Midbrain (tissue), 1 donor: ENCODE measurements at places on chromosomes 5 and 9.

GRCh38 chr5:36724467-36725332 is 118.3 kb downstream of the SLC1A3 start:
- DNase-seq, result peak; percentile 27

DNA sequence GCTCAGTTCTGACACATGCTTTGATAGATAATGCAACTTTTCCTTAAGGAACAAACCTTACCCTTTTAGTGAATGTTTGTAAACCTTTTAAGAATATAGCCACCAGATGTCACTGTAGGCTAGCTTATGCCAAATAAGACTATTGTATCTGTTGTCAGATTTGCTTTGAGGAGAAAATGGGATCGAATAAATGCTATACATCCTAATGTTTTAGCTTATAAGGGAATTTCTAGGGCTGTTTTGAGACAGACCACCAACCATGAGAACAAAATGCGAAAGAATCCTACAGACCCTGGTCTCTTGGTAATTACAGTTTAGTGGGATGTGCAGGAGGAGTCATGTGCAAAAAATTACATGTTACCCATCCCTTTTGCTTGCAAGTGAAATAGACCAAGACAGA is 127.6 kb upstream of the NMUR2 start:
- peak; percentile 76 for DNase-seq

- DNase-seq, result no peak
Observed at GRCh38 chr5:174344335-174344734, 298.8 kb downstream of the NSG2 start.

- DNase-seq, result no peak
Observed at GRCh38 chr5:141532726-141533125, 43.8 kb downstream of the PCDHGC5 start.

DNA sequence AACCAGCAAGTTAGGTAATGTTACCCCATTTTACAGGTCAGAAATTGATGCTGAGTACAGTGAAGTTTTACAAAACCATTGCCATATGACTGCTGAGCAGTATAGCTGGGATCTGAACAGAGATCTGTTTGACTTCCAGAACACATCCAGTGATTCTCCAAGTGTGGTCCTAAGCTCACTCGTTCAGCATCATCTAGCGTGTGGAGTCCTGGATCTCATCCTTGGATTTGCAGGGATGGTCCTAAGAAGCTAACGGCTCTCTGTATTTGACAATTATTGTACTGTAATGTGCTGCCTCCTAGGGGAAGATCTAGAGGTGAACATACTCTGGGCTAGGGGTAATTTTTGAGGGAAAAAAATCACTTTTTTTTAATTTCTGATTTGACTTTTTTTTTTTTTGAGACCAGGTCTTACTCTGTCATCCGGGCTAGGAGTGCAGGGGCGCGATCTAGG is 1.4 kb downstream of the SLC26A2 start:
- DNase-seq, result peak; percentile 12

DNA sequence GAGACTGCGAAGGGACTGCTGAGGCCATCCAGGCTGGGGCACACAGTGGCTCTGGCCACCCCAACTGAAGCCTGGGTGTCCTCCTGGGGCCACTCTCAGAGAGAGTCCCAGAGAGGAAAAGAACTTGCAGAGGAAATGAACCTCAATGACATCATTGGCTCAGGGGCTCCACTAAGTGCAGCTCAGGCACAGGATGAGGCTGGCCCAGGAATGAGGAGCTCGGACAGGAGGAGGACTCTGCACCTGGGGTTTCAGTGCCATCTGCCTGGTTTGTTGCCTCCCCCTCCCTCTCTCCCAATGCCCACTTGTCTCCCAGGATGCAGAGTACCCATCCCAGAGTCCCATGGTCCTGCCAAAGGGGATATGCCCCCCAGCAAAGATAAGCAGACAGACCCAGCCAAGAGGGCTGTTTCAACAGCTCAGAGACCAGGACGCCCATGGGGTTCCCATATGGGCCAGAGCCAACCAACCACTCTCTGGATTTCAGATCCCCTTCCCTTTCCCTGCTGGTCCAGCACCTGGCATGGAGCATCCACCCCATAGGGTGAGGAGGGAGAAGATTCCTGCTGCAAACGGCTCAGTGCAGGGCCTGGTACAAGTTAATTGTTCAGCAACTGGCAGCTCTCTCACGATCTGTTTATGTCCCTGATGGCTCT is 26.9 kb upstream of the OLFM1 start:
- no peak for DNase-seq

DNA sequence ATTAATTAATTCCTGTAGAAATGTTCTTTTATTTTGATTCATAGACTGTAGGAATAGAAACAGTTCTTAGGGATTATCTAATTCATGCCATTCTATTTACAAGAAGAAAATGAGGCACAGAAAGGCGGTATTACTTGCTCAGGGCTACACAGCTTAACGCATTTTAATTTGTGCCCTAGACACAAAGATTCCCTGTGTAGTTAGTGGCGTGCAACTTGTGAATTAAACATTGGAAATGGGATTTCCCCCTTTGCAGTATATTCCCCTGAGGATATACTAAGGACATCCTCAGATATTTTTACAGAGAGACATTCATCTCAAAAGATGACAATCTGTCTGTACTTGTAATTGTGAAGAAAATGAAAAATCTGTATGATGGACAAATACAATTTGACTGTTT is 108.1 kb downstream of the SGCD start:
- DNase-seq, result no peak

DNA sequence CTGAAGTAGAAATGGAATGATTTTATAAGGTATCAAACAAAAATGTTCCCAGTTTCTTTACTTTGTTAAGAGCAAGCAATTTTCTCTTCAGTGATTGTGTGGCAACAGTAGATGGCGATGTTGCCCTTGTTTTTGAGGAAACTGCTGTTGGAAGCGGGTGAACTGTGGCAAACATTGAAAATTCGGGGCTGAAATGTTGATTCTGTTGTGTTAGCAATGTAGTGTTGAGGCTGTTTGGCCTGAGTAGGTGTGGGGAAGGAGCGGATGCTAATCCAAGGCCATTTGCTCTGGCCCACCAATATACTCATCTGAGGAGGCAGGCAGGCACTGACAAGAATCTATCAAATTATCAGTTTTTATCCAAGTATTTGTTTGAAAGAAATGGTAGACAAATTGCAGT is 129.8 kb downstream of the SLC12A2 start:
- peak; percentile 76 for DNase-seq

DNA sequence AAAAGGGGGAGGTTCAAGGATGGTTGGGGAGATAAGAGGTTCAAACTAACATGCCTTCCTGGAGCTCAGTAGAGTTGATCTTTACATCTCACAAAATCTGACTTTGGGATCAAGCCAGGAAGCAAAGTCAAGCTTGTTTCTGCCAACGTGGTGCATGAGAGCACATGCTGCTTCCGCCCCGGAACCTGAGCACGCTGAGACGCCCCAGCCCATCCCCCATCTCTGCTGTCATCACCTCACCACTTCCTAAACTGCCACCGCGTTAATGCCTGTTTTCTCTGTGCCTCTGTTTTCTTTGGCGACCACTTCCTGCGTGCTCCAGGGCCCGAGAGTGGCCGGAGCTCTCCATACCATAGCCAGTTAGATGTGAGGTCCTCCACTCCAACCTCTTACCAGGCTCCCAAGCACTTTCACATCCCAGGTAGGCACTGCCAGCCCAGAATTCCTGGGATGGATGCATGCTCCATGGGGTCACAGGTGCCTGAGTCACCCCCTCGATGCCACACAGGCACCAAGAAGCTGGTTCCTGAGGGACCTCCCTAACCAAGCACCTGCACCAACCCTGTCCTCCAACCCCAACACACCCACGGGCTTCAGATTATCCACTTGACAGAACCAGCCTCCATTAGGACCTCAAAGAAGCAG is 31.2 kb upstream of the AFAP1L1 start:
- no peak for DNase-seq

- DNase-seq, result peak; percentile 54
Observed at GRCh38 chr9:6055216-6055615, 39.8 kb upstream of the RANBP6 start.

- DNase-seq, result peak; percentile 37
Observed at GRCh38 chr5:179912951-179913350, 5.3 kb upstream of the TBC1D9B start.

DNA sequence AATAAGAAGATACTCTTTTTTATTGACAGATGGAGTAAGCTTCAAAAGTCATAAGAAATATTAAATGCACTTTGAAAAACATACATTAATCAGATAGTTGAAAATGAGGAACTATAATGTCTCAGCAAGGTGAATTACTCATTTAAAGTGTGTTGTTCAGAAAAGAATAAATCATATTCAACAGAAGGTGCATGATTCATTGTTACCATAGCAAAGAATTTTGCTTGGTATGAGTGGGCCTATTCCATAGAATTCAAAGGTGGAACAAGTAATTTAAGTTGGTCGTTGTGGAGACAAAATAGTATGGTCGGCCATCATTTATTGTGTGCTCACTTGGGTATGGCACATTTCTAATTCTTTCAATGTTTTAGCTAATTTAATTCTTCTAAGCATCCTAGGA is 1920.2 kb upstream of the CDH9 start:
- no peak for DNase-seq

DNA sequence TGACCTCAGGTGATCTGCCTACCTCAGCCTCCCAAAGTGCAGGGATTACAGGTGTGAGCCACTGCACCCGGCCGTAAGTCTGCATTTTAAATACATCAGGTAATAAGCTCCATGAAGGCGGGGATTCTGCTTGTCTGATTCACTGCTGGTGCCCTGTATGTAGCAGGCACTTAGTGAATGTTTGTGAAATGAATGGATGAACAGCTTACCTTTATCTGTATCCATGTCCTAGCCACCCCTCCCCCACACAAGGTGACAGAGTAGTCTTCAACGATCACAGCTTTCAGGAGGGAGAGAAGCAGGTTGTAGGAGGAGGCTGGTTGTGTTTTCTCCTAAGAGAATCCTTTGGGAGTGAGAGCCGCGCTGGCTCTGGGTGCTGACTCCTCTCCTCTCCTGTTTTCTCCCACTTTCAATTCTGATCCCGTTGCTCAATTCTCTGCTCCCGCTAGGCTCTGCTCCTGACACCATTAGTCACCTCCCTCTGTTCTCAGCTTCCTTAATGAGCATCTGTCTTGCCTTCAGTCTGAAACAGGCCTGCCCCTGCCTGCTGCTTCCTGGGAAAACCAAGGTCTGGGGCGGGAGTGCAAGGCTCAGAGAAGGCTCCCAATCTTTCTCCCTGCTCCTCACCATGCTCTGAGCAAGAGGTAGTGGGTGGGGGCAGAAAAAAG is 88.8 kb upstream of the CTNNA1 start:
- no peak for DNase-seq

DNA sequence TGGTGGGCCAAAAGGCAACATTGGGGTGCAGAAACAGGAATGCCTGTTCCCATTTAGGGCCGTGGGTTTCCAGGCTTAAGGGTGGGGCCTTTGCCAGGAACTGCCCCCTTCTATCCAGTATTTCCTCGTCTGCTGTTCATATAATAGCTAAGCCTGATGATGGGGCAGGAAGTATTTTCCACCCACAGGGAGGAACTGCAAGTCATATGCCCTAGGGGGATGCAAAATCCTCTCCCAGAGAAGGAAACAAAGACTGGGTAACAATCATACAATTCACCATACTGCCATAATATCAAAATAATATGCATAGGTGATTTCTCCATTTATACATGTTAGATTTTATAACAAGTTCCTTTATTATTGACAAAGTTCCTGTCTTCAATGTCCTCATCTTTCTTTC is 20.5 kb upstream of the RPS23 start:
- no peak for DNase-seq

DNA sequence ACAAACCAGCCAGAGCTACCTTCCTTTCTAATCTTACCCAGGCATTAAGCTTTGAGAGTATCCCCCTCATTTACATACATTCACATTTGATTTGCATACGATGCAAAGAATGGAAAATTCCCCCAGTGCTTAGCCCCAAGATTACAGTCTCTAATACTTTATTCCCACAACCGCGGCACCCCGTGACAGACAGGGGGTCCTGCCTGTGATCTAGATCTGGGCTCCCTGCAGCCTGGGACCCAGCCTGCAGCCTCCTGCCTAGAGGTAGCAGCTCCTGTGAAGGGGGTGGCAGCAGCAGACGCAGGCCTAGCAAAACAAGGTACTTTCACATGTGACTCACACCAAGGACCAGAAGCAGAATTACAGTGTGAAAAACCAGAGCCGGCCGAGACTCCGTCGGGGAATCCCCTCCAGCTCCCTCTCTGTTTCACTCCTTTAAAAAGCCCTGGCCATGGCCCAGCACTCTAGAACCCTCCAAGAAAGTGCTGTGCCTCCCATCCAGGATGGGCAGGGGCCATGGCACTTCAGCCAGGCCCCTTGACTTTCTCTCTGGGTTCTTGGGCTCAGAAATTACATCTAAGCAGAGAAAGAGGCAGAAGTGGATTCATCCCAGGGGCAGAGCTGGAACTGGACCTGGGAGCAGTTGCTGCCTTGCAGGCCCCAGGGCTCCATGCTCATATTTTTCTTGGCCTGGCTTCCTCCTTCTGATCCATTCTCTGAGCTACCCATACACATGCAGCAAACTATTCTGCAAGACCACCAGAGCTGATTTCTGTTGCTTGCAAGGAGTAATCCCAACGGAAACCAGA is 14.0 kb upstream of the TCF7 start:
- DNase-seq, result no peak

GRCh38 chr9:93491593-93492232 is 38.3 kb upstream of the FAM120AOS start:
- no peak for DNase-seq

DNA sequence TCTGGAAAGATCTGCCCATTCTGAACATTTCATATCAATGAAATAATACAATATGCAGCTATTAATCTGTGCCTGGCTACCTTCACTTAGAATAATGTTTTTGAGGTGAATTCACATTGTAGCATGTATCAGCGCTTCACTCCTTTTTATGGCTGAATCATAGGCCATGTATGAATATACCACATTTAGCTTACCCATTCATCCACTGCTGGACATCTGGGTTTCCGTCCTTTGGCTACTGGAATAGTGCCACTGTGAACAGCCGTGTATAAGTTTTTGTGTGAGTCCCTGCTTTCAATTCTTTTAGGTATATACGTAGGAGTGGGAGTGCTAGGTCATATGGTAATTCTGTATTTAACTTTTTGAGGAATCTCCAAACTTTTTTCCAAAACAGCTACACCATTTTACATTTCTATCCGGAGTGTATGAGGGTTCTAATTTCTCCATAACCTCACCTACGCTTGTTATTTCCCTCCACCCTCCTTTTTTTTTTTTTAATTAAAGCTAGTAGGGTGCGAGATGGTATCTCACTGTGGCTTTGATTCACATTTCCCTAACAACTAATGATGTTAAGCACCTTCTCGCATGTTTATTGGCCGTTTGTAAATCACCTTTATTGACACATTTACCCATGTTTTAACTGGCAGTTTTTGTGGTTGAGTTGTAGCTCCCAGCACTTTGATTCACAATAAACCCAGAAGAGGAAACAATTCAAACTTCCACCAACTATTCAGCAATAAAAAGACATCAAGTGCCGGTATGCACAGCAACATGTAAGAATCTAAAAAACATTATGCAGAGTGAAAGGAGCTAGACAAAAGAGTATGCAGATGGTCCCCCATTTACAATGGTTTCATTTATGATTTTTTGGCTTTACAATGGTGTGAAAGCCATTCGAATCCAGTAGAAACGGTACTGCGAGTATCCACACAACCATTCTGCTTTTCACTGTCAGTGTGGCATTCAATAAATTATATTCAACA is 8.1 kb downstream of the SEMA4D start:
- DNase-seq, result no peak
